ENCODE measurements at places on chromosomes 5 and 9.

DNA sequence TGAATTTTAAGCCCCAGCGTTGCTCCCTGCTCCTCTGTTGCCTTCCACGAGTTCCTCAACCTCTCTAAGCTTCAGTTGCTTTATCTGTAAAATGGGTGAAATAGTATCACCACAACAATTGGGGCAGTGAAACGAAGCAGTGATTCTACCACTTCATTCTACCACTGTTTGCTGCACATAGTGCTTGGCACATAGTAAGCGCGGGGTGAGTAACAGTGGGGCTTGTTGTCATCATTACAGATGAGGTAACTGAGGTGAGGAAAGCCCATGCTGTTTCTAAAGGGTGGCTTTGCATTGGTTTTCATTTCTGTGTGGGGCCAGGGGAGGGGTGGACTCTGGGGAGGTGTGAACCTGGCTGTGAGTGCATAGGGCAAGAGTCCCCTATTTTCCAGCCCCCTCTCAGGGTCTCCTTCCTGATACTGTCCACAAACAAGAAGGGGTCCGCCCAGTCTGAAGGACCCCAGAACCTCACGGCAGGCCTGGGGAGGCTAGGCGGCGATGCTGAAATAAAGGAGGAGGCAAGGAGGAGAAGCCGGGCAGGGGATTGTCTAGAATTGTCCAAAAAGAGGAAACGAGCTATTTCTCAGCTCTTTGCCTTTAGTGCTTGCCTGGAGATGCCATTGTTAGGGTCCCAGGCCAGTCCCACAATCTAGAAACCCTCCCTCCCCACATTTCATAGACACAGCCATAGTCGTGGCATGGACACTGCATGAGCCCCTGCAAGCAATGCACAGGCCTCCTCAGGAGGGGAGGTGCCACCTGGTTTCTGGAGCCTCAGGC lies 65.6 kb downstream of the IL6ST start:
- no peak for DNase-seq

DNA sequence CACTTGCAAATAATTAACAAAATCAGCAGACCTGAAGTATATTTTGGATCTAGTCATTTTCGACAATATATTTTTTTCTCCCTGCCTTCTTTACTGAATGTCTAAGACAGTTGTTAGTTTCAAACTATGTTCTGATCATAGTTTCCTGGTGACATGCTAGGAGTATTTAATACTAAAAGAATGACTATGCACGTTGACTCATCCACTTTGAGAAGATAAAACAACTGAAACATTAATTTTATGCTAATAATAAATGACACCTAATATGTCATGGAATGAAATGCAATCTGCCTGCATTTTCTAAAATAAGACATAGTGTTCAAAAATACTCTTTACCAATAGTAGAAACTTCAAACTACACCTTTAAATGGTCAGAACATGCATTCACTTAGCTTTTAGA lies 2123.7 kb upstream of the C9orf72 start:
- DNase-seq: no peak

DNA sequence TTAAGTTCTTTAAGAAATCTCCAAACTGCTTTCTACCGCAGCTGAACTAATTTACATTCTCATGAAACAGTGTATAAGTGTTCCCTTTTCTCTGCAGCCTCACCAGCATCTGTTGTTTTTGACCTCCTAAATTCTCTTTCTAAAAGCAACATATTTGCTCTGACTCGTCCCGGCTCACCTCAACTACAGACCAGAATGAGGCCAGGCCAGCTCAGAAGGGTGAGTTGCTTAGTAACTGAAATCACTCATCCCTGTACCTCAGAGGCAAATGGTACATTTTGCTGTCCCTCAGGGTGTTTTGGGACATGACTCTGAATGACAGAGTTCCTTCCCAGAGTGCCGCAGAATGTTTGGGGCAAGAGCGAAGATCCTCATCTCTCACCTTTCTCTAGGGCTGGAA lies 127.5 kb downstream of the FRMD3 start:
- no peak for DNase-seq

DNA sequence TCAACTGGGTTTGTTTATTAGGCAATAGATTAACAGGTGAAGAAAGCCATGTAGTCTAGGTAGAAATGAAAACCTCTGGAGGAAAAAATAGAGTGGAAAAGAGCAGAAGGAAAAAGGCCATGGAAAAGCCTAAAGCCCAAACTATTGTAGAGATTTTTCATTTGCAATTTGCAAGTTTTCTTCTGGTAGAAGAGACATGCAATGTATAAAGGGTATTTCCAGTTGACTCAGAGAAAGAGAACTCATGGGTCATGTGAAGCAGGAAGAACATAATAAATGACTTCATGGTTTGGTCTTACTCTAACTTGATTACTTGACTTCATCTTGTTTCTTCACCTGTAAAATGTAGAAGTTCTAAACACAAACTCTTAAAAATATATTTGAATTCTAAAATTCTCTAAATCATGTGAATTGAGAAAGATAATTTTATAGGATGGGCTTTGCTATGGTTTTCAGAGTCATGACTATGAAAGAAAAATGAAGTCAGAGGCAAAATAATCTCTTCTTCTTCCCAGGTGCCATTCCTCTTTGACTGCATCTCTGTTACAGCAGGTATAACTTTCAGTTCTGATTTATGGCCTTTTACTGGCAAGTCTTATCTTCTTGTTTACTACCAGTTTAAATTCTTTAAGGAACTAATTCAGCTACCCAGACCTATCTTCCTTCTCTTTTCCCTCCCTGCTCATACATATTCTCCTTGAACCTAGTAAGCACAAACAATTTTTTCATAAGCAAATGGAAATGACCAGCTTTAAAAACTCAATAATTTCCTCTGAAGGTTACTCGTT lies 47.7 kb upstream of the TMC1 start:
- no peak for DNase-seq

- DNase-seq: no peak
Observed at GRCh38 chr9:105073147-105073546, 145.2 kb upstream of the ABCA1 start.

DNA sequence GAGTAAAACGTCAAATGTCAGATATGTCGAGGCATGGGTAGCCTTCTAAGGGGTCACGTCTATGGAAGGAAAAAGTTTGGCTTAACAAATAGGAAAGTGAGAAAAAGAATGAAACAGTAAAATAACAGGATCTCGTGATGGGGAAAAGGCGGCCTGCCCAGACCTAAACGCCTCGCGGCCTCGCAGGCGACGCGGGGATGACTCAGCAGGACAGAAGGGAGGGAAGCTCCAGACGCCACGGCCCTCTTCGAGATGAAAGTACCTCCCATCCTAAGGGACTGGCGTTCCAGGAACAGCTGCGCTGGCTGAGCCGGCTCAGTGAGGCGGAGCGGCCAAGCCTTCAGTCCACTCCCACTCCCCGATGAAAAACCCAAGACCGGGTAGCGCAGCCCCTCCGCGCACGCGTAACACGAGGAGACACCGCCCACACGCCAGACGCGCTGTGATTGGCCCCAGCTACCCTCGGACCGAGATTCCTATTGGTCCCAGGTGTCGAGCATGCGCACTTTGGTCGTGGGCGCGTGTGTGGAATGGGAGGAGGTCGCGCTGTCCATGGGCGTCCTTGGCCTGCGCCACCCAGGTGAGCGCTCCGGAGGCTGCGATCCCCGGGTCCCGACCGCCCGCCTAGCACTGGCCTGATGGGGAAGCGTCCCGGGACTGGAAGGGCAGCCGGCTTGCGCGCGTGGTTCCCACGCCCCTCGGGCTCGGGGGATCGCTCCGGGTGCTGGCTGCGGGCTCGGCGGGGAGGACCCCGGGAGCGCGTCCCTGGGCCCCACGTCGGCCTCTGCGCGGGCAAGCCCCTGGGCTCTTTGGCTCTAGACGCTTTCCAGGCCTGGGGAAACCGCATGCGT lies 588.5 kb downstream of the MTRR start:
- DNase-seq: peak; percentile 93

GRCh38 chr5:178786859-178787499 lies 56.5 kb upstream of the ZNF354A start:
- DNase-seq: no peak

DNA sequence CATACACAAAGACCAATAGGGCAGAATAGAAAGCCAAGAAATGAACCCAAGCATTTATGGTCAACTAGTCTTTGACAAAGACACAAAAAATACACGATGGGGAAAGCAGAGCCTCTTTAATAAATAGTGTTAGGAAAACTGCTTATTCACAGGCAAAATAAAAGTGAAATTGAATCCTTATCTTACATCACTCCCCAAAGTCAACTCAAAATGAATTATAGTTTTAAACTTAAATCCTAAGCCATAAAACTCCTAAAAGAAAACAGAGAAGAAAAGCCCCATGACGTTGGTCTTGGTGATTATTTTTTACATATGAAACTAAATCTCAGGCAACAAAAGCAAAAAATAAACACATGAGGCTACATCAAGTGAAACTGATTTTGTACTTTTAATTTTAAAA lies 46.8 kb downstream of the CHSY3 start:
- DNase-seq: no peak

- peak; percentile 35 for DNase-seq
Observed at GRCh38 chr5:1997640-1998347, 115.1 kb upstream of the IRX4 start.

DNA sequence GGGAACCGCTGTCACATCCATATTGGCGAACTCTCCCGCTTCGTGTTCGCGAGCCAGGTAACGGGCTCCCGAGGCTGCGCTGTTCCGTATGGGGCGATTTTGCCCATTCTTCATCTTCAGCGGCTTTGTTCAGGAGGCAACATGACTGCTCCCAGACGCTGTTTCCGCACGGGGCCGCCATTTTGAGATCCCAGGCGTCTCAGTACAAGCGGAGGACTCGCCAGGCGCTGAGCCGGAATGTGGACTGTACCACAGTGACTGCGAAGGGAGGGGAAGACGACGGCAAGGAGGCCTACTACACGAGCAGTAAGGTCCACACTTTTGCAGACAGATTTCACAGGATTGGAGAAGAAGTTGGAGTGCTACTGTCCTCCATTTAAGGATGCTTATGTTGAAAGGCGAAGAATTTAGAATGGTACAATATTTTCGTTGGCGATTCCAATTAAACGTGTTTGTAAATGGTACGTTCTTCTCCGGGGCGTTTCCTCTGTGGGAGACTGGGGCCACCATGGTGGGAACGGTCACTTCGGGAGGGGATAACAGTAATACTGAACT lies 41.6 kb upstream of the ZNF300 start:
- peak; percentile 5 for DNase-seq

GRCh38 chr5:5437227-5438172 lies 15.0 kb downstream of the ICE1 start:
- no peak for DNase-seq

GRCh38 chr5:168666356-168666755 lies 87.2 kb upstream of the PANK3 start:
- DNase-seq: no peak

DNA sequence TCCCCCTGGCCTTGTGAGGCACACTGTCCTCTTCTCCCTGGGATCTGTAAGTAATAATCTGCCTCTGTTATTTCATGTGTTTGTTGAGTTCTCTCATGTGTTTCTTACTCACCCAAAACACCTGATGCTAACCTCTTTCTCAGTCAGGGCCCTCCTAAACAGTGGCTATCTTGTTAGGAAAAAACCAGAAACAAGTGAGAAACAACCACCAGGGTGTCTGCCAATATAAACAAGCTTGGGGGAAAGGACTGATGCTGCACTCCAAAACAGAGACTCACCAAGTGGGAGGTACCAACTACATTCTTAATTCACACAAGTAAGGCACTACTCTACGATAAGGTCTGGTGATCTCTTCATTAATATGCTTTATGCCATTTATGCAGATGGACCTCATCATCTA lies 564.4 kb downstream of the SEMA5A start:
- no peak for DNase-seq

DNA sequence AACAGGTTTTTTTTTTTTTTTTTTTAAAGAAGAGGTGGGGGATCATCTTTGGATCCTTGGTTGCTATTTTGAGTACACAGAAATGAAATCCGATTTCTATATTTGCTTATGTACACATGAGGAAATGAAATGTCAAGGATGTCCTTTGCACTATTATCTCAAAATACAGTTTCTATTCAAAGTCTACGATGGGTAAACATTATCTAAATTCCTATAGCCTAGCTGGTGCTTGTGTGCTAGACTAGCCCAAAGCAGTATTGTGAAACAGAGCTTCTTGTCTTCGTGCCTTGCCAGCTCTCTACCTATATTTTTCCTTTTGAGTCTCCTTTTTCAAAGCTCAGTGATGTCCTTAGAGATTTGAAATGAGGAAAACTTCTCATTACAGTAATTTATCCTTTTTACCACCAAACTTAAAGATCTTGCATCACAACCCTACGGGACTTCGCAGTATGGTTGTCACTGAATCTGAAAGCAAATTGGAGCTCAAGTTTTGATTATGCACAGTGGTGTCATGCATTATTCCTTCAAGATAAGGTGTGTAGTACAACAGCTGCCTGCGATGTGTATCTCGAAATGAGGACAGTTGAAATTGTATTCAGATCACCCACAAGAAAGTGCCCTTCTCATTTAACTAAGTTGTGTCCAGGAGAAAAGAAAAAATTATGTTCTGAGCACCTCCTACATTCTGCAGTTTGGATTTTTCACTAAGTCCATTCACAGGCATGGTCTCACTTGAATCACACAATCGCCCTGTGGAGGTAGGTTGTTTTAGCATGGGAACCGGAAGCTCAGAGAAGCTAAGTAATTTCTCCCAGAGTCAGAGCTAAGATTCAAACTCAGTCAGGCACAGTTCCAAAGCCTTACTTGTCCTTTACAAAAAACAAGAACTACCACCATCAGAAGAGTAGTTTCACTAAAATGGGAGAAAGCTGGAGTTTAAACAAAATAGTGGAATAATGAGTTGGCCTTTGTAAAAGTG lies 379.0 kb downstream of the GLIS3 start:
- no peak for DNase-seq

DNA sequence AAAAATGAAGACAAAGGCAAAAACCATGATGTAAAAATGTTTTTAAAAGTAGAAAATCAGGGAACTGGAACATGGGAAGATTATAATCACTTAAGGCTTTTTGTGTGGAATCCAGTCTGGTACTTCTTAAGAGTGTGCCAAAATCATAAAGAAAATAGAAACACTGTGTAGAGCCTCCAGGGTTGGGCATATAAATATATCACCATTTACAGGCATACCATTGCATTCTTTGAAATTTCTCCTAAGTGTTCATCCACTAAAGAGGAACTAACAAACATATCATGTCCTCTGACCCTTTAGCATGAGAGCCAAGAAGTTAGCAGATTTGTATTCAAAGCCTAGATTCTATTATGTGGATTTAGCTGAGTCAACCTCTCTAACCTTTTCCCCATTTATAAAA lies 93.3 kb downstream of the SLF1 start:
- DNase-seq: no peak

DNA sequence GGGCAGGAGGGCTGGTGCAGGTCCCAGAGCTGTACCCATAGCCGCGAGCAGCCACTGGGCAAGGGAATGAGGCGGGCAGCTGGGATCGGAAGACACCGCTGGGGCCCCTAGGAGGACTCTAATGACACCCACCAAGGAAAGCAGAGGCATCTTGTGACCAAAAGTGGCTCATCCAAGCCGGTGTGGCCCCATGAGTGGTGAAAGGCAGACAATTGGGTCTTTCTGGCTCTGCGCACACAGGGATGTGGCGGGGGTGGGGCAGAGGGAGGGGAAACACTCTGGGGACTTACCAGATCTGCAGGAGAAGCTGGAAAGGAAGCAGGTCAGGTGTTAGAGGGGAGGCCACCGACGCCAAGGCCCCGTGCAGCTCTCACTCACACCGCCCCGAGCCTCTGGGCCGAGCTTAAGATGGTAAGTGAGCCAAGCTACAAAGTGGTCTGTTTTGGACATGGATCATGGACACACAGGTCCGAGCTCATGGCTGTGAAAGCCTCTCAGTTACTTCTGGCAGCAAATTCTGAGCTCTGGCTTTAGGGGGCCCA lies 42.3 kb upstream of the SARDH start:
- no peak for DNase-seq
